ENCODE measurements at places on chromosomes 2 and 18.

GRCh38 chr2:55163941-55164390, 68.1 kb downstream of the CLHC1 start:
- DNase-seq, result no peak

- no peak for DNase-seq
Observed at GRCh38 chr18:26746826-26747475, 118.6 kb downstream of the AQP4 start.

DNA sequence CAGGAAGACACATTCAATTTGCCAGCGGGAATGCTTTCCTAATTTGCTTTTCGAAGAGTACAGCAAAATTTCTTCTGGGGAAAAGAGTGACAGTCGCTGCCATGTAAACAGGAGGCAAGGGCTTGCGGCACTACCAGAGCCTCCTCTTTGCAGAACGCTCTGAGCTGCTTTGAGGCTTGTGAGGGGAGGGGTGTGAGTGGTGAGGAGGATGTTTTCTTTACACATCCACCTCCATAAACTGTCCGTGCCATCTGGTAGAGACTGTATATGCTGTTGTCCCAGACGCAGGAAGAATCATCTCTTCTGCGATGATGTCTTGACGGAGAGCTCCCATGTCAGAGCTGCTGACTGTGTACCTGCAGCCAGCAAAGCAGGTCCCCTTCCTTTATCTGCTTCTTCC, 138.0 kb downstream of the SOCS6 start:
- no peak for DNase-seq

- DNase-seq, result no peak
Observed at GRCh38 chr2:179307616-179308371, 43.2 kb upstream of the SESTD1 start.

DNA sequence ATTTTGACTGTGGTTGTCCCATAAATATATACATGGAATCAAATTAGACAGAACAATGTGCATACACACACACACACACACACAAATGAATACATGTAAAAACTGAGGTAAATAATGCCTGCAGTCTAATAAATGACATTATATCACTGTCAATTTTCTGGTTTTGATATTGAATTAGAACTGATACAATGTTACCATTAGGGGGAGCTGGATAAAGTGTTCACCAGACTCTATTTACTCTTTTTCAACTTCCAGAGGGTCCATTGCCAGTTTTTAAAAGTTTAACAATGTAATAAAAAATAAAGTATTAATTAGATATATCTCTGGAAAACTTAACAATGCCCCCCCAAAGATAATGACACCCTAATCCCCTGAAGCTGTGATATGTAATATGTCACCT, 1666.8 kb upstream of the TMEFF2 start:
- DNase-seq, result no peak

- peak; percentile 75 for DNase-seq
Observed at GRCh38 chr2:20514596-20515269, 67.9 kb downstream of the RHOB start.

DNA sequence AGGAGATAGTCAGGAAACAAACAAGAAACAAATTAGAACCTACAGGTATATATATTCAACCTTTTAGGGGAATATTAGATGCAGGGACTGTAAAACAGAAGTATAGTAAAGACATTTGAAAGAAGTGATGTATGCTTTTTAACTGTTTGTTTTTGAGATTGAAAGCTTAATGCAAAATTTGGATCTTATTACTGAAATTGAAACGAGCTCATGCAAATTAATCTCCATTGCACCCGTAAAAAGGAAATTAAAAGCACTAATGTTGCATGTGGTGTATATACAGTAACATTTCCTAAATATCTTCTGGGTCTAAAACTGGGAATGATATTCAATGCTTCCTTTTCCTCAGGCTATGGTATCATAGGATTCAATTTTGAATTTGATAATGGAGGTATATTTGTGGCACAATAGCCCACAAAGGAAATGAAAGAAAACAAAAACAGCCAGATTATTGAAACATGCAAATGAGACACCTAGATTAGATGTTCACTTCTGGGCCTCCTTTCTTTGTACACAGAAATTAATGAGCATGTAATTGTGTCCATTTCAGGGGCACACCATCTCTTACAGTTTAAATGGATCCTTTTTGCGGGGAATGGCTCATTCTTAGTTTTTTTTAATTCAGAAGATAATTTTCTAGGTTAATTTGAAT, 1.6 kb upstream of the ELOA2 start:
- no peak for DNase-seq

- no peak for DNase-seq
Observed at GRCh38 chr2:195683174-195683573, 26.1 kb downstream of the SLC39A10 start.

GRCh38 chr2:110943070-110943634, 177.6 kb upstream of the BCL2L11 start:
- no peak for DNase-seq

- DNase-seq, result no peak
Observed at GRCh38 chr2:32200814-32201213, 35.1 kb downstream of the SLC30A6 start.

GRCh38 chr2:139911160-139911559, 1131.0 kb upstream of the NXPH2 start:
- no peak for DNase-seq

DNA sequence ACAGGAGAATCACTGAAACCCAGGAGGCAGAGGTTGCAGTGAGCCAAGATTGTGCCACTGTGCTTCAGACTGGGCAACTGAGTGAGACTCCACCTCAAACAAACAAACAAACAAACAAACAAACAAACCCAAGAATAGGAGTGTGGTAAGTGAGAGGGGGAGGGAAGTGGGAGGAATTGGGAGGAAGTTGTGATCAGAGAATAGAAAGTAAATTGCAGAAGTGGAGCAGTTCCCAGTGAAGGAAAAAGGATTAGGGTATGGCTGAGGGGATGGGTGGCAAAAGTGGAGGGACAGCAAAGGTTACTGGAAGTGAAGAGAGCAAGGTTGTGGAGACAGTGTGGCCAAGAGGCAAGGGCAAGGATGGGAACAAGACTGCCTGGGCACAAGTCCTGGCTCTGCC, 41.1 kb upstream of the C1GALT1C1L start:
- no peak for DNase-seq

- DNase-seq, result peak; percentile 35
Observed at GRCh38 chr18:10035281-10035991, 121.6 kb downstream of the VAPA start.

DNA sequence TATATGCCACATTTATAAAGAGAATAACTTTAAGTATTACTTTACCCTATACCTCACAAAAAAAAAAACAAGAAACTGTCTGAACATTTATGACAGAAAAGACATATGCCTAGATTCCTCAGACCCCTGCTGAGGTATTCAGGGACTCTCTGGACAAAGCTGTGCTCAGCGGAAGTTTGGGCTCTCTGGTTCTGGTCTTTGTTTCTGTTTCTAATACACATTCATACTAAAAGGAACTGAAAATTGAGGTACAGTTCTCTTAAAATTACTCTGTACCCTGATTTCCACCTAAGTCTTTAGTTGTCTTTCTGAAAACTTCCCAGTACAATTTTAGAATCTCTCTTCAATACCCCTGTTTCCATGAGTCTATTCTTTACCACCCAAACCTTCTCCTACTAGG, 160.3 kb downstream of the IKZF2 start:
- no peak for DNase-seq

DNA sequence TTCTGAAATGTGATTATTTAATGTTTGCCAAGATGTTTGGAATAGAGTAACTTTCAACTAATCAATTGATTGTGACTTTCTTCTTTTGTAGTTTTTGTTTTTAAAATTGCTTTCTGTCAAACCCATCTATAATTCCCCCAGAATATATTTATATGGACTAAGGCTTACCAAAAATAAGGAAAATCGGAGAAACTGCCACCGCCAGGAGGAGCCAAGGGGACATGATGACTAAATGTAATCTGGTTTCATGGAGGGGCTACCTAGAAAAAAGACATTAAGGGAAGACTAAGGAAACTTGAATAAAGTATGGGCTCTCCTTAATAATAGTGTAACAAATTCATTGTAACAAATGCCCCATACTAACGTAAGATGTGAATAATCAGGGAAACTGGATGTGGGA, 19.5 kb downstream of the BOLA3 start:
- DNase-seq, result peak; percentile 71

- DNase-seq, result no peak
Observed at GRCh38 chr2:102473631-102474030, 605 bp downstream of the SLC9A4 start.

DNA sequence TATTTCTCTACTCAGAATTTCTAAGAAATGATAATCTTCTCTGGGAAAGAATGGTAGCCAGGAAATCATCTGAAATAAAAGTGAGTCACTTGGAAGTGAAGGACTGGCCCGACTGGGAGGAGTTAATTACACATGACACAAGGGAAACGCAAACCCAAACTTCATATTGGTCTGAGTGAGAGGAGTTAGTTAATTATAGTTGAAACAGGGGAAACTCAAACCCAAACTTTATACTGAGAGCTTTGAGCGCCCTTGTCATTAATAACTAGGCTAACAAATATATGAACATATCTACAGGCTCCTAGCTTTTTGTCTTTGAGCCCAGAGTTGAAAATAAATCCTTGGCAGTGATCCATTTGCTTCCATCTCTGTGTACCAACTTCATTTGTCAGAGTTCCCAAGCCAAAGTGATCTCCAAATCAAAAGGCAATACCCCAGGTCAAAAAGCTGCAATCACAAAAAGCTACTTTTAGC, 187.8 kb upstream of the COL3A1 start:
- no peak for DNase-seq

DNA sequence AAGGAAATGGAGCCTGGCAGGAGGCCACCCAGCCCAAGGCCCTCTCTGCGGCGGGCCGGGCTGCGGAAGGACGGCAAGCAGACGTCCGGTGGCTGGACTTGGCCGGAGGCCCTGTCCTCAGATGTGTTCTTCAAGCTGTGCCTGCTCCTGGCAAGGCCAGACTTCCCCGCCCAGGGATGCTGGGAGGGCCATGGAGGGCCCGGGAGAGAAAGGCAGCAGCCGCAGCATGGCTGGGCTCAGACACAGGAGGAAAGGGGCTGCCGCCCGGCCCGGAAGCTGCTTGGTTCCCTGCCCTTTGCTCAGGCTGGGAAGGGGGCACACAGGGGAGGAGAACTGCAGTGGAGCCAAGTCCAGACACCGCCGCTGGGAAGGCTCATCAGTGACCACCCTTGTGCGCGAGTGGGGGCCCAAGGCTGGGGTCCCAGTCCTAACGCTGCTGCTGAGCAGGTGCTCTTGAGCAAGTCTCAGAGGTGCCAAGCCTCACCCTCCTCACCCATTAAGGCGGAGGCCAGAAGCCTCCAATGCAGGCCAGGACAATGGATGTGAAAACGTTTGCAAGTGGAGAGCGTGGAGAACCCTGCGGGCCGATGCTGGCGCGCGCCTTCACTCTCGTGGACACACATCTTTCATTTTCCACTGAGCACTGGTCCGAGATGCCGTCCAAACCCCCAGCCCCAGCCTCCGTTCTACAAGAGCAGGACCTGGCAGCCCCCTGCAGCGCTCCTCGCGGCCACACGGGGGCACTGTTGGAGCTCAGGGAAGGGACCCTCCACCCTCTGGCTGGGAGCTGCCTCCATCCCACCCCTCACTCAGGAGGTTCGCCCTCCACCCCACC, 7.9 kb downstream of the CROCC2 start:
- peak; percentile 99 for DNase-seq

Measured in H7 (cell line).